ENCODE measurements at places on chromosomes 6 and 20.

- DNase-seq = no peak
Observed at GRCh38 chr6:152402791-152403190, 234.4 kb downstream of the SYNE1 start.

- no peak for DNase-seq
Observed at GRCh38 chr6:3227363-3228045, at the start of gene TUBB2B. Gene TUBB2B, minus strand, starts transcription at chr6:3227653. Its CDS starts 110 bp downstream, at chr6:3227543.

DNA sequence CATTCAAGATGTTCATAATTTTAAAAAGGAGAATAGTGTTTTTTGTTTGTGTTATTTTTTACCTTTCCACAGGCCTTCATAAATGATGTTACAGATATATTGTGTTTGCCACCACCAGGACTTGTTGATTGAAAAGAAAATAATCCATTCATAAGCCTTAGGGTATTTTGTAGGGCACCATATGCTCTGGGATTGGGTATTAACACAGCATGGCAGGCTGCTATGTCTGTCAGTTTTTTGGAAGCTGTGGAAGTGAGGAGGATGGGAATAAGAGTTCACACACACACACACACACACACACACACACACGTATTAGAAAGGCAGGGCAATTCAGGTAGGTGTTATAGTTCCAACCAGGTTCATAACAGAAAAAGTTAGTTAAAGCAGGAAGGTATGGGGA is 237.9 kb downstream of the HDGFL1 start:
- no peak for DNase-seq

GRCh38 chr6:147577488-147577887 is 69.0 kb downstream of the SAMD5 start:
- DNase-seq = no peak

GRCh38 chr20:58406422-58407001 is 17.5 kb downstream of the VAPB start:
- no peak for DNase-seq
